Naive thymus-derived CD8-positive, alpha-beta T cell (primary cell): ENCODE measurements at places on chromosomes 6 and 20. TPM values are rescaled to one million over a fixed set of nuclear protein-coding genes. Genes with fewer than 3 reads are reported as not detected.

GRCh38 chr6:21914121-21914973 is 320.8 kb downstream of the SOX4 start:
- peak overlapping the region; percentile 90 for H3K27ac ChIP-seq
- DNase-seq, result no peak
- H3K36me3 ChIP-seq, result no peaks in the 10 kb centered on the region

The USP49 gene
- total RNA-seq, result 2.0 TPM

The BMP6 gene
- not detected for total RNA-seq

DNA sequence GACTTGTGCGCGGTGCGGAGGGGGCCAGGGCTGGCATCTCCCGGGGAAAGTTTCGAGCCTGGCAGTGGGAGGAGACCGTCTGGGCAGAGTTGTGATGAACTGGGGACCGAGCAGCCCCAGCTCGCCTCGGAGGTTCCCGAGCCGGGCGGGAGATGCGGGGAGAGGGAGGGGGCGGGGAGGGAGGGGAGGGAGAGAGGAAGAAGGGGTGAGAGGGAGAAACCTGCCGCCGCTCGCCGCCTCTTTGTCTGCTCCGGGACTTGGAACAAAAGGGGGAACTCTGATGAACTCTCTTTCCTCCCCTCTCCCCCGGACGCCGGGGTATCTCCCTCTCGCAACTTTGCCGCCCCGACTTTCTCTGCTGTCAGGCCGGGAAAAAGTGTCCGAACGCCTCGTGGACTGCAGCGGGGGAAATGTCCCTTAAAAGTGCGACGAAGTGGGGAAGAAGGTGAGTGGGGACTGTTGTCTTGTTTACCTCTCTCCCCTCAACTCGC is 72.7 kb downstream of the SOX4 start:
- H3K4me3 ChIP-seq, result peak overlapping the region; percentile 73
- peaks cover 81% of the 10 kb centered on the region for H3K27me3 ChIP-seq
- DNase-seq, result no peak
- peaks cover 33% of the 10 kb centered on the region for H3K4me1 ChIP-seq
- H3K27ac ChIP-seq, result no peak overlapping the region

The TSBP1 gene
- not detected for total RNA-seq

GRCh38 chr6:56677559-56677958 is 34.9 kb upstream of the DST start:
- no peak for DNase-seq
- no peaks in the 10 kb centered on the region for H3K4me1 ChIP-seq
- H3K27ac ChIP-seq, result no peak overlapping the region
- H3K27me3 ChIP-seq, result no peaks in the 10 kb centered on the region

DNA sequence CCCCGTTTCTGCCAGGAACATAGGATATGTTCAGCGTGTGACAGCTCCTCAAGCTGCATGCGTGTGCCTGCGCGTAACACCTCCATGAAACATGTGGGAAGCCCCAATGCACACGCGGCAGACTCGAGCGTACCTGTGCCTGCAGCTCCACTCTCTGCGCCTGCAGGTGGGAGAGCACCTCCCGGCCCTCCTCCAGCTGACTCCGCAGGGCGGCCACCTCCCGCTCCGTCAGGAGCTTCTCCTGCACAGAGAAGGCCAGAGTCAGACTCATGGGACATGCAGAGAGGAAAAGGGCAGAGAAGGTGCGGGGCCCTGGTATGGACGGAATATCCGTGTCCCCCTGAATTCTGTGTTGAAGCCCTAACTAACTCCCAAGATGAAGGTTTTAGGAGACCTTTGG is 22.4 kb downstream of the BFSP1 start:
- H3K27ac ChIP-seq, result no peak overlapping the region
- H3K4me1 ChIP-seq, result peaks cover 39% of the 10 kb centered on the region
- no peaks in the 10 kb centered on the region for H3K36me3 ChIP-seq
- H3K27me3 ChIP-seq, result no peaks in the 10 kb centered on the region
- no peak for DNase-seq

DNA sequence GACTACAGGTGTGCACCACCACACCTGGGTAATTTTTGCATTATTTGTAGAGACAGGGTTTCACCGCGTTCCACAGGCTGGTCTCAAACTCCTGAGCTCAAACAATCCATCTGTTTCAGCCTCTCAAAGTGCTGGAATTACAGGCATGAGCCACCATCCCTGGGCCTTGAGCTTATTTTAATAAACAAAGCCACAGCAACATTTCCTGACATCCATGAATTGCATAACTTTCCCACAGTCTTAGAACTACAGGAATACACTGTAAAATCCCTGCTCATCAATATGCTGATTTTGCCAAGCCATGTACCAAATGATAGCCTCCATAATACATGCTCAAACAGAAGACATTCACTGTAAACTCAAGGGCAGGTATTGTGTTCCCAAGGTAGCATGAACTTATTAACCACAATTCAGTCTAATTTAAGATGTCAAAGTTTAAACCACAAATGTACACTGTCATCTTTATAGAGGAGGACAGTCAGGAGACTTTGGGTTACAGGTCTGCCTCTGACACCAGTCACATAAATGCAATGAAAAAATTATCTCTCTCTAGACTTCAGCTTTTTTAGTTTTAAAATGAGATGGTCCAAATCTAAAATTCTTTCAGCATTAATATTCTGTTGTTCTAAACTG is 40.0 kb downstream of the NUDT3 start:
- H3K27ac ChIP-seq, result no peak overlapping the region
- H3K27me3 ChIP-seq, result no peaks in the 10 kb centered on the region
- no peak overlapping the region for H3K4me3 ChIP-seq
- peaks cover 16% of the 10 kb centered on the region for H3K4me1 ChIP-seq

DNA sequence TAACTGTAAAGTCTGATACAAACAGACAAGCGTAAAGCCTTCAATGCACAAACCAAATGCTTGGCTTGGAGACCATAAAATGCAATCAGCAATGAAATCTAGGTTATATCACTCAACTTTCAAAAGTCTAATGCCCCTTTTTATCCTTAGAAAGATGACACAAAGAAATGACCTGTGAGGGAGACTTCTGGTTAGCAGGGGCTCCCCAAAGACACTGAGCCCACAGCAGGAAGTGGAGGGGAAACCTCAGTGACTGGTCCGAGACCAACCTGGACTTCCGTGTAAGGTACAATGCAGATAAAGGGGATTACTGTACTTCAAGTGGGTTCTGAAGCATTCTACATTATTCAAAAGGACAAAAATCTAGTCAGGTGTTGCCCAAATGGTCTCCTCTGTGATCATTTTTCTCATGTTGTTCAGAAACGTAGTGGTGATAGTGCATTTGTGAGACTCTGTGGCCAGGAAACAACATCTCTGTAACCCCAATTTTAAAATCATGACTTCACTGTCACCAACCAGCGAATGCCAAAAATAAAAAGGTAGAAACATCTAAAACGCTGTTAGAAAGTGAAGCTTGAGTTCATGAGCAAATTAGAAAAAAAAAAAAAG is 88.2 kb downstream of the HIVEP2 start:
- peak overlapping the region; percentile 88 for H3K4me3 ChIP-seq
- peak overlapping the region; percentile 97 for H3K27ac ChIP-seq
- peaks cover 96% of the 10 kb centered on the region for H3K4me1 ChIP-seq
- no peak for DNase-seq

- peaks cover 21% of the 10 kb centered on the region for H3K27me3 ChIP-seq
- H3K27ac ChIP-seq, result no peak overlapping the region
- no peak for DNase-seq
- no peaks in the 10 kb centered on the region for H3K36me3 ChIP-seq
- peaks cover 10% of the 10 kb centered on the region for H3K4me1 ChIP-seq
Measured at GRCh38 chr20:51634257-51634656, 91.7 kb upstream of the NFATC2 start.

DNA sequence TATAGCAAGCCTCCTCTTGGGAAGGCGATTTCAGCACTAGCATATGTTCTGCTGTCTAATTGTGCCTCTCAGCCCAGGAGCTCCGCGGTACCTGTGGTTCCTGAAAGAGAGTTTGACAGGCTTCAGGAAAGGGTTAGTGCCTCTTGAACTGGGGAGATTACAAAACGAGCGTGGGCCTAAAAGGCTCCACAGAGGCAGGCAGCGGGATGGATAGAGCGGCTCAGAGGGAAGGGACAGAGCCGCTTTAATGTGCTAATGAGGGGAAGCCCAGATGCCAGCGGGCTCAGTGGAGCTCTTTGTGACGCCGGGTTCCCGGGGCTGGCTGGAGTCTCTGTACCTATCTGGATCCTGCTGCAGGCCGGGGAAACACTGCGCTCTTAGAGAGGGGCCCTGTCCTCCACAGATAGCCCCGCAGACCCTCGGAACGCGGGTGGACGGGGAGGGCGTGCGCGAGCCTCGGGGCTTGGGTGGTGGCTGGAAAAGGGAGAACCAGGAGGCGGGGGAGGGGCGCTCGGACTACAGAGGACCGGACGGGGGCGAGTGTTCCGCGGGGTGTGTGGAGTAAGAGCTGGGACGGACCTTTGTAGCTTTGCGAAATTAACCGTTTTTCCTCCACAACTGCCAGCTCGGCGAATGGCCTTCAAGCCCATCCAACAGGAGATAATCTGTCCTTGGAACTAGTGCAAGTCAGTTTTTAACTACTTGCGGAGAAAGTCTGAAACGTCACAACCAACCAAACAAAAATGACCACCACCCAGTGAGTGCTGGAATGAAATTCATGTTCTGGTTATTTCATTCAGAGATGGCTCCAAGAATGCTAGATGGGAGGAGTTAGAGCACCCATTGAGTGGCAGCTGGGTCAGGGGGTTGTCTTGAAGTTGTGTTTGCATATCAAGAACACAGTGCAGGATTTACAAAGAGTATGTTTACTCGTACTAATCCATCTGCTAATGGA is 13.0 kb downstream of the SLC35F1 start:
- H3K36me3 ChIP-seq, result no peaks in the 10 kb centered on the region
- no peaks in the 10 kb centered on the region for H3K4me1 ChIP-seq
- no peak overlapping the region for H3K27ac ChIP-seq
- H3K4me3 ChIP-seq, result no peak overlapping the region
